Stimulated activated CD4-positive, alpha-beta T cell treated with anti-CD3 and anti-CD28 coated beads, TNF-alpha, amount 100 ng/mL, for 24 hours (primary cell): ENCODE measurements at places on chromosomes 16 and 17.

DNA sequence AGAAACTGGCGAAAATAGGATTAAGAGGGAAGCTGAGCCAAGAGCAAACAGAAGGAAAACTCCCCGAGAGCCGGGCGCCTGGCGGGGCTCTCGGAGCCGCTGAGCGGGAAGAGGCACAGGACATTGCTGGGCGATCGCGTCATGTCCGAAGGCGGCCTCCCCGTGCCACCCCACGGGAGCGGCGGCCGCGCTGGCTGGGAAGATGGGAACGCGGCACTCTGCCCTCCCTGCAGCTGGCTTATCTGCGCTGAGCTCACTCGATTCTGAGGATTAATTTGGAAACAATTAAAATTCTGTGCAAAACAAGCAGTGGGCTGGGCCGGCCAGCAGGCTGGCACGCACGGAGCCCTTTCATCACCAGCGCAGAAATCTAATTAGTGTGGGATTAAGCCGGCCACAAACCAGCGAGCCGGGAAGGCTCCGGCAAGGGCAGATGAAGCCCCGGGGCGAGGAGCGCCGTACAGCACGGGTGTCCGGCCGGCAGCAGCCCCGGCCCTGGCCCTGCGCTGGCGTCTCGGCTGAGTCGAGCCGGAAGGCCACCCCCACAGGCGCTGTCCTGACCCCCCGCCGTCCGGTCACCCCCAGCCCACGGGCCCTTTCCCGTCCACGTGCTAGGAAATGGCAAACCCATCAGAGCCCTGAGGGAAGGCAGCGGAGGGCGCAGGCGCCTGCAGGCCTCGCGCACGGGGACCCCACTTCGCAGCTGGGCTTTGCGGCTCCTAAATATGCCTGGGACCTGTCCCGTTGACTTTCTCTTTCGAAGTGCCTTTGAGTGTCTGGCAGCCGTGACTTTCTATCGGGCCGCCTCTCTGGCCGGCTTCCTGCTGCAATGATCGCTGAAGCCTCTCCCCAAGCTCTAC is 37.9 kb downstream of the SOX8 start:
- DNase-seq, result no peak

DNA sequence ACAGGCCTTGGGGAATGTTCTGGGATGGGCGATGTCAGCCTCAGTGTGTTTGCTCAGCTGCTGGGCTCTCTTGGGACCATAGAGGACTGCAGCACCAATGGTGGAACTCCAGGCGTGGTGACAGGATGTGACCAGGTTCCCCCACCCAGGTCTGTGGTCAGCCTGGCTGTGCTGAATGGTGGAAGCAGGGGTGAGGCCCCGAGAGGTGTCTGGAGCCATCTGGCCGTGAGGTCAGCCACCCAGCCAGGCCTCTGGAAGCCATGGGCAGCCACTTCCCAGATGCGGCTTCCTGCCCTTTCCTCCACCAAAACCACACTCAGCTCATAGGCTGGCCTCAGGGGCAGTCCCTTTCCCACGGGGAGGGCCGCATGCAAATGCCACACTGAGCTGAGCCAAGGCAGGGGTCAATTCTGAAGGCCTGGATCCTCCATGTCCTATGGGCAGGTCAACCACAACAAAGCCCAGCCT is 7.8 kb upstream of the MAPK7 start:
- DNase-seq, result no peak

- DNase-seq, result no peak
Observed at GRCh38 chr17:61124562-61124961, 275.1 kb upstream of the TBX2 start.

GRCh38 chr16:25689137-25689836 is 2.5 kb upstream of the HS3ST4 start:
- no peak for DNase-seq
